ENCODE measurements at places on chromosomes 6 and 20.

DNA sequence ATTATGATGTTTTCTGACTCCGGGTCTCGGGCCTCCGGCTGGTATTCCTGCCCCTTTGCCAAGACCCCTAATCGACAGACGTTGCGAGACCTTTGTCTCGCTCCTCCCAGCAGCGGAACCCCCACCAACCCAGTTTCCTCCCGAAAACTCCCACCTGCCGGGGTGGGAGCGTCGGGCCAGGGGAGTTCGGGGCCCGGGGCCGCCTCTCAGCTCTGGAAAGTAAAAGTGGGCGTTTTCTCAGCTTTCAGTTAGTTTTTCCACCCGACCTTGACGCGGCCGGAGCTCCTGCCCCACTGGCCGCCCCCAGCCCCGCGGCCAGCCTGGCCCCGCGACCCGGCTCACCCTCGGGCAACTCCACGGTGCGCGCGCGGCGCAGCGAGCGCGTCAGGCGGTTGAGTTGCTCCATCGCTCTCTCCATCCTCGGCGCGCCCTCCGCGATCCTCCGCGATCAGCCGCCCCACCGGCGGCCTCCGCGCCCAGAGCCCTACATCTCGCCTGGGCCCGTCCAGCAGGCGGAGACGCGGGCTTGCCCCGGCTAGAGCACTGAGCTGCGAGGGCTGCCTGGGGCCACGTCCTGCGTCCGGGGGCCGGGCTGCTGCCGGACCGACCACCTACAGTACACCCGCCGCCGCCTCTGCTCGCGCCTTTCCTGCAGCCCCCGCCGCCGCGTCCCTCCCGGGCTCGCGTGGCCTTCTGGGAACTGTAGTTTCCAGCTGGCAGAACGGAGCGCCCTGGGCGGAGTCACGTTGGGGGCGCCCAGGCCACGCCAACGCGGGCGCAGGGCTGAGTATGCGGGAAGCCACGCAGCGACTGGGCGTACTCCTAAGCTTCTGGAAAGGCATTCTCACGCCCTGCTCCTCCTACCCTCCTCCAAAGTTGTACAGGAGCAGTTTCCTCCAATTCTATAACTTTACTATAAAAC, at the start of gene HACE1:
Gene HACE1, minus strand, starts transcription at position 695 of the 922 bp plus-strand sequence. Its CDS starts 277 bp downstream, at position 418.
- peak; percentile 95 for DNase-seq

- DNase-seq: no peak
These were observed 9.8 kb upstream of the PLEKHG1 start for GRCh38 chr6:150589852-150590251.

- no peak for DNase-seq
These were observed 51.3 kb upstream of the CARMIL1 start for GRCh38 chr6:25227854-25228253.

- no peak for DNase-seq
These were observed 130.0 kb upstream of the BMP5 start for GRCh38 chr6:56005426-56005825.

GRCh38 chr6:108368431-108369030, 73.7 kb downstream of the AFG1L start:
- DNase-seq: no peak

- DNase-seq: no peak
These were observed 555.6 kb downstream of the KIF16B start for GRCh38 chr20:16017656-16018055.

All from aorta (tissue), 5 donors.